ENCODE measurements at places on chromosomes 2 and 18.

DNA sequence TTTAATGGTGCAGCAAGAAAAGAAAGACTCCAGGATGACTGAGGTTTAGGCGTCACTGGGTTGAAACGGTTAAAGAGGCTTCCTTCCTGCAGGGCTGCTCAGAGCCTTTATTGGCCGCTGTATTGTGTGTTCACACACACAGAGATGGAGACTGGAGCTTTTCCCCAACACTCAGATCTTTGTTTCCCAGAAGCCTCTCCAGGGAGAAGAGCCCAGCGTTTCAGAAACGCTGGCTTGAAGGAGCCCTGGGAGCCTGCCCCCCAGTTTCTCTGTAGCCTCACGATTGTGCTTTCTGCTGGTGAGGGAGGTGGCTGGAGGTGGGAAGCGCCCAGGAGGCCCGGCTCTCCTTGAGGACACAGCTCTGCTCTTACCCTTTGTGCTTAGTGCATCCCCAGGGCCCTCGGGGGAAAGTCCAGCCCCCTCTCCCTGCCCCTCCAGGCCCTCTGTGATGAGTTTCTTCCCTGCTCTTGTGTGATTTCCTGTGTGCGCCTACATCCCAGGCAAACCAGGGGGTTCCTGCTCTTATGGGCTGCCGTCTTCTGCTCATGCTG, 37.1 kb downstream of the RRM2 start:
- no peak for DNase-seq

DNA sequence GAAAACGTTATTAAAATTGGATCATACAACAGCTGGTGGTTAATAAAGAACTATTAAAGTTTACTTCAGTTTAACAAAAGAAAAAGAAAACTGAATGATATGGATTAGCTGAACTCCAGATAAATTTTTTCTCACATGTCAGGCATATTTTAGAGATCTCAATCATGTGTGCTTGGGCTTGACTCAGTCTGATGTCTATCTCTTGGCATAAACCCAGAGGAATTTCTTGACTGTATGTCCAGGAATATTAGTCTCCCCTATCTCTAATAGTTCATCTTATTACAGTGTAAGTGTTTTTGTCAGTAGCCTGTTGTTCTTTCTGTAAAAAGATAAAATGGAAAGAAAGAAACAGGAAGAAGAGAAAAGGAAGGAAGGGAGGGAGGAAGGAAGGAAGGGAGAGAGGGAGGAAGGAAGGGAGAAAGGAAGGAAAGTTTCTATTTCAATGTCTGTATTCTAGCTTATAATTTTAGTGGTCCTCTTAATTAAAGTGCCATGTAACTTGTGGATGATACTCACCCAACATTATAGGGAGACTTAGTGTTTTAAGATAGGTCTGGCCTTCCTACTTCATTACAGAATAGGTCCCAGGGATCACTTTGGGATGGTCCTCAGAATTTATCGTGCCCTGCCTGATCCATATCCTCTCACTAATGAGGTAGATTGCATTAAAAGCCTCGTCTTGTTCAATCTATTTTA, 99.7 kb upstream of the UGP2 start:
- DNase-seq = no peak

- DNase-seq = no peak
Measured at GRCh38 chr2:158046121-158046880, 55.4 kb upstream of the UPP2 start.

- DNase-seq = no peak
Measured at GRCh38 chr18:48819276-48819675, 131.5 kb downstream of the SMAD7 start.

- DNase-seq = no peak
Measured at GRCh38 chr2:10256031-10256514, 46.6 kb upstream of the HPCAL1 start.

GRCh38 chr18:58412844-58413666, 215.8 kb downstream of the ALPK2 start:
- DNase-seq = no peak

DNA sequence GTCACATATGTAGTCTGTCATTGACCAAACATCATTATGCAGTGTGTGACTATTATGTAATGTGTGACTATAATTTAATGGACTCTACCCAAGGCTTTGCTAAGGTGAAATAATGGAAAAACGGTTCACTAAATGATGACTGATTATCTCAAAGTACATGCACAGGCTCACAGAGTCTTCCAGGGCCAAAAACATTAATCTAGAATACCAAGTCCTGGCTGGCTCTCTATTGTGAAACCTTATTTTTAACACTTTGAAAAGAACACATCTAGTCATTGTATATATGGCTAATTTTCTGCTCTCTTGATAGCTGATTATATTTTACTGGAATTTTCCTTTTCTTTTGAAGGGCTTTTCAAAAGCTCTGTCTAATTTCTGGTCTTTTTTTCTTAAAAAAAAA, 102.9 kb upstream of the THUMPD2 start:
- DNase-seq = no peak

DNA sequence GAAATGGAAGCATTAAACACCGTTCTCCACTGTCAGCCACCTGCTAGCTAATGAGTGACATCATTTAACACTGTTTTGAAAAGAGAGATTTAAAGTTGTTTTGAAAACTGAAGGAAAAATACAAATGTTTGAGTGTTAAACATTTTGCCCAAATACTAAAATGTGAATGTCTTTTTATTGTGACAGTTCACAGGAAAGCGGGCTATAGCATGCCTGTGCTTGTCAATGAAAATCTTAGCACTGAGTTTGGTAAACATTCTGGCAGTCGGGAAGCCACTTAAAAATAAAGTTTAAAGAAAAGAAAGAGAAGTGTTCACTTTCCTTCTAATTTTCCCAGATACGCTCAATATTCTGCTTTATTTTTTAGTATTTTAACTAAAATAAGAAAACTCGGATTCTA, 40.3 kb upstream of the SMIM21 start:
- DNase-seq = no peak

GRCh38 chr2:172664766-172665165, 70.9 kb upstream of the RAPGEF4 start:
- DNase-seq = no peak

- no peak for DNase-seq
Measured at GRCh38 chr2:105376789-105377240, 22.0 kb downstream of the FHL2 start.

DNA sequence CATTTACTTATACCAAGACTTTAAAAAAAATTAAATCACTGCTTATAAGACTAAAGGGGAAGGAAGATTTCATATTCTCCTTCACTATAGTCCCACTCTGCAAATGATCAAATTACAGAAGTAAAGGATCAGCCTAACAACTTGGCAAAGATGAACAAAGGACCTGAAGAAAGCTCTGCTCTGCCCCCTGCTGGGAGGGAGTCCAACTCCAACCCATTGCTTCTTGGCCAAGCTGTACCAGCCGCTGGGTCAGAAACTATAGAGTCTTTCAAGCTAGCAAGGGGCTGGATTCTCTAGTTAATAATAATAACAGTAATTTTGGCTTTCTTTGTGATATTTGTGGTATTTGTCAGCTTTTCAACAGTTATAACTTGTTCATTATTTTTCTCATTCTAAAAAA, 927.0 kb upstream of the CRIM1 start:
- DNase-seq = no peak

DNA sequence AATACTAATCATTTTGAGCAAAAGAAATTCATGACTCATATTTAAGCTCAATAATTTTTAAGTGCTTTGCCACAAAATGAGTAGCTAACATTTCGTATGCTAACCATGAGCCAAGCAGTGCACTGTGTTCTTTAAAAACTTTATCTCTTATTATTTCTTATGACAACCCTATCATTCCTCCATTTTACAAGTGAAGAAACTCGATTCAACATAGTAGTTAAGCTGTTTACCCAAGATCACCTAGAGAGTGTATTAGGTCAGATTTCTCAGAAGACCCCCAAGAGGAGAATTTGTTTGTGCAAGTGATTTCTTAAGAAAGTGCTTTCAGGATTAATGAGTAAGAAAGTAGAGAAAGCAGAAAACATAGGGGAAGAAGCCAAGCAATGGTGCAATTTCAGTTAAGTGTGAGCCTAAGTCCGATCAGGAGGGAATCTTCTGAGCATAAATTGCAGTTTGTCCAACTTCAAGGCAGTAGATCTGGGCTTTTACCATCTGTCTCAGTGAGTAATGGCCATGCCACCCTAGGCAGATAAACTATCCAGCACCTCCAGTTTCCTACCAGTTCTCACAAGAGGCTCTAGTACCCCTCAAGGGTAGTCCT, 202.7 kb downstream of the SCG2 start:
- no peak for DNase-seq

DNA sequence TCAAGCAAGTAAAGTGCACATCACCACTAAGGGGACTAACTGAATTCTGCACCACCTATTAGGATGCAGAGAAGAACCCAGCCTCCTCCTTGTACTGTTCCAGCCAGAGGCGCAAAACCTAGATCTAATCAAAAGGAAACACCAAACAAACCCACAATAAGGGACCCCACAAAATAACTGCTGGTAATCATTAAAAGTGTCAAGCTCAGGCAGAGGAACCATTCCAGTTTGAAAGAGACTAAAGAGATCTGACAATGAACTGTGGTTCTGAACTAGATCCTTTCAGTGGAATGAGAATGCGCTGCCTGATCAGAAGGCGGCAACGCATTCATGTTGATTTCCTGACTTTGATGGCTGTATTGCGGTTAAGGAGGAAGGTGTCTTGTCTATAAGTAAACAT, 16.8 kb downstream of the HDLBP start:
- DNase-seq = no peak

GRCh38 chr2:96120991-96121390, 4.6 kb upstream of the ADRA2B start:
- DNase-seq = no peak

- DNase-seq = no peak
Measured at GRCh38 chr2:138223319-138223718, 259.0 kb downstream of the HNMT start.

- DNase-seq = no peak
Measured at GRCh38 chr2:144580521-144581161, 60.7 kb upstream of the ZEB2 start.

DNA sequence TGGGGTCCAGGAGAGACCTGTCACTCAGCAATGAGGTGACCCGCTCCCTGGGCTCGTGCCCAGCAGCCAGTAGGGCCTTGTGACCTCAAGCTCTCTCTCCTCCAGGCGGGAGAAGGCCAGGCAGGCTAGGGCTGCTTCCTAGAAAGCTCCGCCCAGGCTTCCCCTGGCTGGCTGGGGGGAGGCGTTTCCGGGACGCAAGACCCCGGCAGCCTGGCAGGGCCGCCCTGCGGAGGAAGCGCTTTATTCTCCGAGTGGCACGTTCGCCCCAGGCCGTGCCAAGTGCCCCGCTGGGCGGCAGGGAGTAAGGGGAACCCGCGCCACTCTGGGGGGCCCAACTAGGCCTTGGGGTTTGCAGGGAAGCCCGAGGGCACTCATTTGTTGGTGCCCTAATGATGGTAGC, 21.2 kb upstream of the EPAS1 start:
- no peak for DNase-seq

DNA sequence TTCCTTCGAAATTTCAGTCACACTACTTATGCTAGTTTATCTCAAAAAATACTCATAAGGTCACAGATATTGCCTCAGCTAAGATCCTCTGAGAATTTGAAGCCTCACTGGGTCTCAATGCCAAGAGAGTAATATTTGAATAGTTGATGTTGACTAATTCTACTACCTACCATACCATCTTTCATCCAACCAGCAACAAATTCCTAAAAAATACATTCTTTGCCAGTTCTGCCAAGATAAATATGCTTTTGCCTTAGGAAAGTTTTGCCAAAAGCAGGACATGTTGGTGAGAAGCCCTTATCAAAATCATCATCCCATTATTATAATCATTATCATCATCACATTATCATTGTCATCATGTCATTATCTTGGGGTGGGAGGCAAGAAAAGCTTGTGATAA, 544.6 kb upstream of the ZEB2 start:
- no peak for DNase-seq

DNA sequence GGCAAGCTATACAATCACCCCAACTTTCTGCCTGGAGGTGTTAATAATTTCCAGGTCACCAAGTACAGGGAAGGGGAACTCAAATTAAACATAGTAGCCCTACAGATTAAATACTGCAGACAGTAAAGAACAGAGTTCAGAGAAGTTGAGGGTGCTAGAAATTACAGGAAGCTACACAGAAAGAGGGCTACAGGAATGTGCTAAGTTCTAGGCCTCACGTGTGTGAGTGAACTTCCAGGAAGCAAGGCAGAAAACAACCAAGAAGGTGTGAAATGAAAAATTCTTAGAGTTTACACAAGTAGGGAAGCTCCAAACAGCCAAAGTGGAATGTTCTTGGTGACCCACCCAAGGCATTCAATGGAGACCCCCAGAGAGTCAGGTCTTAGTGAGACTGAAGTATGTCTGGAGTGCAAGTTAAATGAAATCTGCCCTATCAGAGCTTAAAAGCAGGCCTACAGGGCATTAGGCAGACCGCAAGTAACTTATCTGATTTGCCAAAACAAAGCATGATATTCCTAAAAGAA, 58.1 kb upstream of the RNU4ATAC start:
- no peak for DNase-seq

DNA sequence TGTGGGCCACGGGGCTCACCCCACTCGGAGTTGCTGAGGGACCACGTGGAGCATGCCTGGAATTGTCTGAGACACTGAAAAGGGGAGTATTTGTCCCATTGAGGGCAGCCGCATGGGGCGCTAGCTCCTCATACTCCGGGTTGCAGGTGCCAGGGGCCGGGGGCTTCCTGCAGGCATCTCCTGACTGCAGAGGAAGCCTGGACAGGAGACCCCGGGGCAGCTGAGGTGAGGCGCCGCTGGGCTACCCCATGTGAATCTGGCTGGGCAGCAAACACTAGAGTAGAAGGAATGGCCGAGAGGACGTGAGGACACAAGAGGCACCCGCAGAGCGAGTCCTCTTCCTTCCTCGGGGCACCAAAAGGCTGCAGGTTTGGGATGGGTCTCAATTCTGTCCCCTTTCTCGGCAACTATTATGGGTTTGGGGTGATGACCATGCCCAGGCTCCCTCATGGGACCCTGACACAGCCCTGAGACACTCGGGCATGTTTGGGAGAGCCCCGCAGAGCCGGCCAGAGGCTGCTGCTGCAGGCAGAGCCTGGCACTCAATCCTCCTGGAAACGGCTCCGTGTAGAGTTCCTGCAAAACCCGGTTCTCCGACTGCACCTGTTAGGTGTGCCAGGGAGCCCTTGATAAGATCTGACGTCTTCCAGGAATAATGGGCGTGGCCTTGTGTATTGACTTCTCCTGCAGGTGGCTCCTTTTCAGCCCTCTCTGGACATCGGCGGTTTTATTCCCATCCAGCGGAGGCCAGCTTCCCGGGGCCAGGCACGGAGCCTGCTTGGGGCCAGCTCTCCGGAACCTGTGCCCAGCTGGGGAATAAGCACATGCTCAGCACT, 77.0 kb downstream of the CTIF start:
- no peak for DNase-seq

Measured in stimulated activated CD4-positive, alpha-beta T cell treated with anti-CD3 and anti-CD28 coated beads, Interleukin-15, amount 100 ng/mL, for 1 hour (primary cell).